ENCODE measurements at places on chromosomes 6 and 20.

GRCh38 chr6:23176883-23177282 lies 607.5 kb downstream of the HDGFL1 start:
- no peak for DNase-seq

DNA sequence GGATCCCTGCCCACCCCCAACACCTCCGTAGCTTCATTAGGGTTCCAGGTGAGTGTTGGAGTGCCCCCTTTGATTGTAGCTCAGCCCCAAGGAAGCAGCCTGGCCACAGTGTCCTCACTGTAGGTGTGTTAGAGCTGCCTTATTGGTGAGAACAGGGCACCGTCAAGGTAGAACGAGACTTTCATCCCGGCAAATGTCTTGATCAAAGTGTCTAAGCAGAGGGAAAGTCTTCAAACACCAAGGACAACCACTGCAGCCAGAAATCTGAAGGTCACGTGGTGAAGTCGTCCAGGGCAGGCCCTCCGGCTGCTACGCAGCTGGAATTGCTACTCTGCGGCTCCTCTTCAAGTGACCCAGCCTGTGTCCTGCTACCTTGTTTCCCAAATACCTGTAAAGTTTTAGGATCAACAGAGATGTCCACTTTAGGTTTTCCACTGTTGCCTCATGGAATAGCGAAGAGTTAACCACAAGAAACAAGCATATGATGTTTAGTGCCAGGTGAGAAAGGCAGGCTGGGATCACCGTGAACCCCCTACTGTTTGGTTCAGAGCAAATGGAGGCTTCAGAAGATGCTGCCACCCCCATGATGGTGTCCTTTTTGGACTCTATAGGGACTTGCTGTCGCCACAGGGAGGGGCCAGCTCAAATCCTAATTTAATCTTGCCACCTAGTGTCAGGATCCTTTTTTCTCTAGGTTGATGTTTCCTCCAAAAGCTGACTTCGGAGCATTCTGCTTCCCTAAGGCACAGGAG lies 1.7 kb upstream of the DLL1 start:
- DNase-seq, result no peak

GRCh38 chr6:42158011-42158410 lies 15.2 kb upstream of the GUCA1A start:
- no peak for DNase-seq

DNA sequence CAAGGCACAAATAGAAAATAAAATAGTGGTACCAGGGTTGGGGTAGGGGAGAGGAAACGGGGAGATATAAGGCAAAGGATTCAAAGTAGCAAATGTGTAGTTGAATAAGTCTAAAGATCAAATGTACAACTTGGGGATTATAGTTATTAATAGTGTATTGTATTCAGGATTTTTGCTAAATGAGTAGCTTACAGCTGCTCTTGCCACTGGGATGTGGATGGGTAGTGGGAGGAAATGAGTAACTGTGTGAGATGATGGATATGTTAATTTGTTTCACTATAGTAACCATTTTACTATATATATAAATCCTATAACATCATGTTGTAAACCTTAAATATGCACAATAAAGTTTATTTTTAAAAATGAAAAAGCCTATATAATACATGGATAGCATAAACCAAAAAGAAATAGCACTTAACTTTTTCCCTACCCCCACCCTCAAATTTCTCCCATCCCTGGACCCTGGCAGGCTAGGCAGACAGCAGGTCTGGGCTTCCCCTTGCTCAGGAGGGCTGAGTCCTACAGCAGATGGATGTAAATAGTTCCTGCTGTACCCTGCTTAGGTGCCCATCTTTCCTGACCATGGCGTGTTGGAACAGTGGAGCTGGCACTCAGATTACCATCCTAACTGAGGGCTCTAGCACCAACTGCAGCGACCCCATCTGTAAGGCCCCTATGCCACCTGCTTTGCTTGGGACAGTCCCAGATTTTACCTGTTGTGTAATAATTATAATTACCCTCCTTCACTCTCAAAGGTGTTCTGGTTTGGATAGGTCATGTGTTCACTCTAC lies 28.6 kb upstream of the PBOV1 start:
- DNase-seq, result no peak

DNA sequence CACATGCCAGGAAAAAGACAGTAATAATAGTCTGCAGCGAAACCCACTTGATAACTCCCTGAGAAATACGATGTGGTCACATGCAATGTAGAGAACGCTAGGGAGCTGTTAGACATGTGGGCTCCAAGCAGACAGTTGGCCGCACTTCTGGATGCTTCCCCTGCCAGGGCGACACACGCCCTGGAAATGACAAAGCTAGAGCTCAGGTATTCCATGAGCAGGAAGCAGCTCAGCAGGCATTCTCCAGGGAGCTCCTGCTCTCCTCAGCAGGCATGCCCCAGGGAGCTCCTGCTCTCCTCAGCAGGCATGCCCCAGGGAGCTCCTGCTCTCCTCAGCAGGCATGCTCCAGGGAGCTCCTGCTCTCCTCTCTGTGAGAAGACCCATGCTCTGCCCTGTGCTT lies 52.4 kb upstream of the NXT1 start:
- no peak for DNase-seq
